H4 (cell line): ENCODE measurements at places on chromosomes 1 and 21.
A peak's percentile ranks its signal among the peaks of the same experiment; 100 is the strongest.

DNA sequence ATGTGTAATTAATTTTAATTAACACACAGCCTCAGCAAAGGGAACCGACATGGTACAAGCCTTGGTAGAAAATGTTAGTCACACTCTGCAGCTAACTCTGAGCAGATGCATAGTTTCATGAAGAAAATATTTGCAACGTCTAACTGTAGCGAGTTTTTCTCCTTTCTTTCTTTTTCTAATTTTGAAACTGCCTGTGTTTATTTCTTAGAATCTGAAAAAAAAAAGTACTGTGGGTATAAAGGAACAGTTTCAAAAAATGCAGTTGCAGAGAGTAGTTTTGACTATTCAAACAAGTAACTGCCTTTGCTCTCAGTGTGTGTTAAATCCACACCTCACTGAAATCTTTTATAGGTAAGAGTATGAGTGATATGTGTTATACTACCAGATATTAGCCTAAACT is 149.9 kb upstream of the C1orf105 start:
- DNase-seq, result no peak

DNA sequence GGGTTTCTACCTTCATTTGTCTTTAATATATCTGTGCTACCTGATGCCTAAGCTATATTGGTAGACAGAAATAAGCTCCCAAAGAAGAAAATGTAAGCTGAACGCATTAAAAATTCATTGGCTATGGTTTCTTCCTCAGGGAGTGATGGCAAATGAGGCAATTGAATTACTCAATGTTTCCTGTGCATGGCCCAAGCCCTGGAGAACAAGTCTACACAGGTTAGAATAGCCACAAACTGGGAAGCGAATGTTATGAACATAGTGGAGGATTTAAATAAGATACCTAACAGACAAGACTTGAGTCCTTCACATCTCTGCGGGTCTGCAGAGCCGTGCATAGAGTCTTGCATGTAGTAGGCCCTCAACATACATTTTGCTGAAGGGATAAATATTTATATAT is 350.3 kb downstream of the RWDD3 start:
- DNase-seq, result no peak

- no peak for DNase-seq
Observed at GRCh38 chr21:27201197-27201596, 234.3 kb upstream of the ADAMTS5 start.

- no peak for DNase-seq
Observed at GRCh38 chr1:154324241-154324640, 1.1 kb upstream of the ATP8B2 start.

- no peak for DNase-seq
Observed at GRCh38 chr1:26539722-26540121, 10.2 kb downstream of the RPS6KA1 start.

- DNase-seq, result no peak
Observed at GRCh38 chr1:65372557-65372956, 47.9 kb upstream of the LEPR start.

DNA sequence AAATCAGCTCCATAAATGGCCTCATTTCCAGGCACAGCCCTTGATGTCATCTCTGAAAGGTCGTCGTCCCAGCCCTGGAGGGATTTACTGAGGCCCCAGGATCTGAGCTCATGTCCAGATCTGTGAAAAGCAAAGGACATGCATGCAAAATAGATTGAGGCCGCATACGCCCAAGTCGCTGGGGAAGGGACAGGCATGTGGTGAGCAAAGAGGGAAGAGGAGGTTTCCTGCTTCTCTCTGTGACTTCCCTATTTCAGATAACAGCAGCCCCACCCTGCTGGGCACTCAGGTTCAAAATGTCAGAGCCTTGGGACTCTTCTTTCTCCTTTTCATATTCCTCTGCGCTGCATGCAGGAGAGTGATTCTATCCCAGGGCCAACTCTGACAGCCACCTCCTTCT is 197.2 kb downstream of the ADSS2 start:
- DNase-seq, result no peak

DNA sequence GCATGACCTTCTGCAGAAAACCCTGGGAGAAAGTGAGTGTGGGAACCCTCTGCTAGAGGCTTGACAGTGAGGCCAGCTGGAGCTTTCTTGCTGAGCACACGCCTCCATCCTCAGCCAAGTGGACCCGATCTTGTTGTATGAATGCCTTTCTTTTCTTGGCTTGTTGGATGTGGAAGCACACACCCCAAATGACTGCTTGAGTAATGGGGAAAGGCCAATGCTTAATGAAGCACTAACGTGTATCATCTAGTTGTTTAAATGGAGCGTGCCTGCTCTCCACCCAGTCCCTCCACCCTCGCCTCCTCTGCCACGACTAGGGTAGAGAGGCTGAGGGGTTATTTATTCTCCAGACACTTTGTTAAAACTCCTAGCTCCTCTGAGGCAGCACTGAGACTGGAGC is 54.3 kb upstream of the IKBKE start:
- no peak for DNase-seq

GRCh38 chr1:245153081-245153551 is 1.7 kb upstream of the KIF26B start:
- peak; percentile 69 for DNase-seq

GRCh38 chr1:6157528-6158174 is 22.5 kb downstream of the CHD5 start:
- peak; percentile 27 for DNase-seq

DNA sequence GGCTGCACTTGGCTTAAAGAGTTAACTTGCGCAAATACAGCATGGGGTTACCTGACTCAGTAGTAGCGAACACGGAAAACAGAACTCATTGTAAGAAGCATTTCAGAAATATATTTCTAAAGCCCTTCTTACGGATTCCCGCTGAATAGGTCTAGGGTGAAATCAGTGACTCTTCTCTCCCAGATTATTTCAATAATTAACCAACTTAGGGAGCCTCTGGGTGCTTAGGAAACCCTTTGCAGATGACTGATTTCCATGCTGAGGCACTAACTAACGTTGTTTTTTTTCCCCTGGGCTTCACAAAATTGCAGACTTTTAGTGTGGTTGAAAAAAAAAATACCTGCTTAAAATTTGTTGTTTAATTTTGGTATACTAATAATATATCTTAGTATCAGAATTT is 40.3 kb downstream of the BTG3 start:
- no peak for DNase-seq

DNA sequence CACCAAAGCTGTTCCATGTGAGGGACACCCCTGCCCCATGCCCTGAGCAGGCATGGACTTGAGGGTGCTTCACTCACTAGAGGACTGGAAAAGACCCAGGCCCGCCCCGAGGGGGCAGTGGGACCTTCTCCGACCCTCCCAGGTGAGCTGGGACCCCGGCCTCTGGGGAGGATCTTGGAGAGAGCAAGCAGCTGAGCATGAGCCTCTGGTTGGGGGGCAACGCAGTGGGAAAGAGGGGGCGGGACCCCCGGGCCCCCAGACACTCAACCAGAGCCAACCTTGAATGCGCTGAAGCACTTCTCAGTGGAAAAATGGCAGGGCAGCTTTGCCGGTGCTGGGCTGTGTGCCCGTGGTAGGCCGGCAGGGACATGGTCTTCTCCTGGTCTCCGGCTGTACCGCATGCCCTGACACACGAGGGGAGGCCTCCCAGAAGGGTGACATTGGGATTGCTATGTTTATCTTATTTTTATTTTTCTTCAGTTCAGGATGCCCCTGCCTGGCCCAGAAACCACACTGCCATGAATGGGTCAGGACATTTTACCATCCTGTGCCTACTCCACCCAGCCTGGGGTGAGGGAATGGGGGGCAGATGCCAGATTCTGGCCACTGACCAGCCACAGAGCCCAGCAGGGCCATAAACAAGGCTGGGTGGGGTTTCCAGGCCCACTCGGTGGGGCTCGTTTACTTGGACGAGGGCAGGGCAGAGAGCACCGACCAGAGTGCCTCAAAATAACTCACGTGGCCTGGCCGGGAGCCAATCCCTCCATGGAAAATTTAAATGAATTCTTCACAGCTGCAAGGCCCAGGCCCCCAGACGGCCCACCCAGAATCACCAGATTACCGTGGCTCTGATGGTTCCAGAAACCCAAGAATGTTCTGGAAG is 17.2 kb upstream of the LAPTM5 start:
- no peak for DNase-seq

DNA sequence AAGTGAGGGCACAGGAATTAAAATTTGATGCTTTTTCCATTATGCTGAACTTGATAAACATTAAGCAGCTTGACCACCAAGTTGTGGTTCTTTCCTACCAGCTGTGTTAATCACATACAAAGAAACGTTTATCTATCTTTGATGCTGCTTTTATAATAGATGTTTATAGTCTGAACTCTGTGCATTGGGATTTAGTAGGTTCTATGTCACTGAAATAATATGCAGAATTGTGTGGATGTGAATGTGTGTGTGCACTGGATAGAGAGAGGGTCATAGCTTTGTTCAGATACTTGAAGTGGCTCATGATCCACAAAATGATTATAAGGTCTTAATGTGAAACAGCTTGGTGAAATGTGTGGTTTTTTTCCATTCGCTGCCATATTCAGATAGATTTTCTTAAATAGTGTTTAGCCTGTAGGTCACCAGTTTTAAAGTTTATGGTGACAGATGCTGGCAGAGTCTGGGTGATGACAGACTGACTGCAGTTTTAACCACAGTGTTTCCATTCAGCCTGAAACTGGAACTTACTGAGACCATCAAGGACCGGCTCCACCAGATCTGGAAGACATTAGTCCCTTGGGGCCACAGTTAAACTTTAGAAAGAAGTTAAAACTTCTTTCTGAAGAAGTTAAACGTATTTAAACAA is 10.2 kb downstream of the DDI2 start:
- no peak for DNase-seq

GRCh38 chr1:177315261-177315660 is 144.5 kb downstream of the BRINP2 start:
- DNase-seq, result no peak

DNA sequence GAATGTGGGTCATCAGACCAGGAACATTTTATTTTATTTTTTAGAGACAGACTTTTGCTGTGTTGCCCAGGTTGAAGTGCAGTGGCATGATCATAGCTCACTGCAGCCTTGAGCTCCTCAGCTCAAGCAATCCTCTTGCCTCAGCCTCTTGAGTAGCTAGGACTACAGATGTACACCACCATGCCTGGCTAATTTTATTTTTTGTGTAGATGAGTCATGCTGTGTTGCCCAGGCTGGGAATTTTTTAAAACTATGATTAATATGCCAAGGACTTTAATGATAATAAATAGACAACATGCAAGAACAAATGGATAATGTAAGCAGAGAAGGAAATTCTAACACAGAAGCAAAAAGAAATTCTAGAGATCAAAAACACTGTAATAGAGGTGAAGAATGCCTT is 142.4 kb downstream of the AK5 start:
- no peak for DNase-seq

GRCh38 chr1:15948091-15948591 is 27.8 kb downstream of the ZBTB17 start:
- DNase-seq, result no peak

GRCh38 chr1:232806186-232806510 is 932 bp downstream of the MAP10 start:
- DNase-seq, result no peak

GRCh38 chr1:167060141-167061072 is 29.8 kb downstream of the GPA33 start:
- DNase-seq, result no peak

DNA sequence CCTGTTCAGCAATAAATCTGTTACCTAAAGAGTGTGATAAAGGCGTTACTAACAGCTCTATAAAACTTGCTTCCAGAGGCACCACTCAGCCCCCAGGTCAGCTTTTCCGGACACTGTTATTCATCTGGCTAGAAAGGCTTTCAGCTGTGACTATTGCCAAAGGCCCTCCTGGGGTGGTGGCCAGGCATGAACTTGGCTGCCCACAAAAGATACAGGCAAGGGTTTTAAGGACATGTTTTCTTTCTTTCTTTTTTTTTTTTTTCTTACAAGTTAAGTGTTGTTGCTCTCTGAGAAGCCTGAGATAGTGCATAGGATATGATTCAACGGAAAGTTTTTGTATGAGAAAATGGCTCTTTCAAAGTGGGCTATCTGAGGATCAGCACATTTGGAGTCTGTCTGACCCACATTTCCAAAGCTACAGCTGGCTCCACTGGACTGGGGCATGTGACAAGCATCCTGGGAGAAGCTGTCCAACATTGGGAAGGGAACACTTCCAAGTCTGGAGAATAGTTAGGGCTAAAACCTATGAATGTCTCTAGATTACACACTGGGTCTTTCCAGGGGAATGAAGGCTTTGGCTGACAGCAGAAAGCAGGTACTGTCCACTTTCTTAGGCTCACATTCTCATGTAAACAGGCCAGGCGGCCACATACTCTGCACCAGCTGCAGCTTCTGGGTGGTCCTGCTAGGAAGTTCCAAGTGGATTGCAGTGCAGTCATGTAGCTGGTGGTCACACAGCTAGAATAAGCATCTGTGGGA is 639.7 kb downstream of the LMO4 start:
- DNase-seq, result peak; percentile 6

DNA sequence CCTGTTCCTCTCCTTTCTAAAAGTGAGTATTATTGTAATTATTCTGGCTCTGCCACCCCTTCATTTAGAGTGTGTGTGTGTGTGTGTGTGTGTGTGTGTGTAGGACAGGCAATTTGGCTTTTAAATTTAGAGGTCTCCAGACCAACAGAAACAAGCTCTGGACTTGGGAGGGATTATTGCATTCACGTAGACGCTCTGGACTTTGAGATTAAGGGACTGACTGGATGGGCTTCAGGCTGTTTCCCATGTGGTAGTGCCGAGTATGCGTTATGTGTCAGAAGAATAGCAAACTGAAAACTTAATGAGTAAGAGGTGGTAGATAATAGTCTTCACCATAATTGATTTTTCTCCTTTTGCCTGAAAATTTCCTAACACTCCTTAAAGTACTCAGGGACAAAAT is 281.9 kb downstream of the USP25 start:
- DNase-seq, result no peak

DNA sequence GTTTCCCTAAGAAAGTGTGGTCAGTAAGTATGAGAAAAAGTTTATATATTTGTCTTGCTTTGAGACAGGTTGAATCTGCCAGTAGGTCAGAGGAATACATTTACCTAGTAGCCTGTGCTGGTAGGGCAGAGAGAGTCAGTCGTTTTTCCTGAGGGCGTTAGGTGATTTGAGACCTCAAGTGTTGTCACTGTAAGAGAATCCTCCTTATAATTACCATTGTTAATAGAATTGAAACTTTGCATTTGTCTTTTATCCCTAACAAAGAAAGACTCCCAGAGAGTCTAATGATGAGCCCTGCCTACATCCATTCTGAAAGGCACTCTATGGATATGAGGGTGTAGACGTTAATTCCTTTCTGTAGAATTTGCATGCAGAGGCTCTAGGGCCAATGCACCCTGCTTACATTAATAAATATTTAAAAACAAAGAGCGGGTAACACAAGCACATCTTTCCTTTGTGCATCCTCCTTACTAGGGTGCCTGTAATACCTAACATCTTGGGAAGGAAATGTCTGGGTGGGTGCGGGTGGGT is 16.4 kb downstream of the PBX1 start:
- DNase-seq, result no peak

DNA sequence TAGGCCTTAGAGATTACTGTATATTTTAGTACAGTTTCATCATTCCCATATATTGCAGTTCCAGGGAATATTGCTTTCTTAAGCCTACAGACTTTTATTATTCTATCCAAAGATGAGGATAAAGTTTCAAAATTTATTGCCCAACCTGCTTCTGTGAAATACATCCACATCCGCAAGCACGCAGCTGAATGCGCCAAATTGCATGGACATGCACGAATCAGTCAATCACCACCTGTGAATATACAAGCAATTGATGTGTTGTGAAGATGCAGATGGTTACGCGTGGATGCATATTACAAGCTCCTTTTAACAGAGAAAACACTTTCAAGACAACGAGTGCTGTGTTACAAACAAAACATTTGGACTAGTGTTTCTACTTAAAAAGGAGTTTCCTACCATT is 577.8 kb upstream of the PLXNA2 start:
- no peak for DNase-seq
